ENCODE measurements at places on chromosomes 5 and 9. TPM values are rescaled to one million over a fixed set of nuclear protein-coding genes. Genes with fewer than 3 reads are reported as not detected.
A peak's percentile ranks its signal among the peaks of the same experiment; 100 is the strongest.

DNA sequence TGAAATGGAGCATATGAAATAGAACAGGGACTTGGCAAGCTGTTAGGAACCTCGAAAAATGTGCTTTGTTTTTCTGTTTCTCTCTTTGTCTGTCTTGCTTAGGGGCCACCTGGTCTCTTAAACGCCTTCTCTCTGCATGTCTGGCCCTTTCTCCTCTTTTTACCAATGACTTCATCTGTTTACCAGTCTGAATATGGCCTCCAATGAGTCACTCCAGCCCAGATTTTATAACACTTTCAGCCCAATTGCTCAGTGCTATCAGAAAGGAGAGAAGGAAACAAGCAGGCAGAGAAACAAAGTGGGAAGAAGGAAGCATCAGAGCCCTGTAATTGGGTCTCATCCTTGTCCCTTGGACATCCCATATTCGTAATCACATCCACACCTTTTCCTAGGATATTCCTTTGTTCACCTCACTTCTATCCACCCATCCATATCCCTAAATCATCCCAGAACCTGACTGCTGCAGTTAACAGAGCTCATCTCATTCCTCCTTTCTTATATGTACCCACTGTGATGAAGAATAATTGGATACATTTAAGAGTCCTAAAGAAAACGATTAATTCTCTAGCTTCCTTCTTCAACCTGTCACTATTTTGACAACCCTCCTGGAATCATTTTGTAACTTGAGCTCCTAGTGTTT lies 151.8 kb upstream of the GPR151 start:
- DNase-seq: no peak

CDKN2B-AS1 gene
- 0.58 TPM for total RNA-seq

GRCh38 chr5:2163060-2163856 lies 280.5 kb upstream of the IRX4 start:
- no peak for DNase-seq

- DNase-seq: no peak
Observed at GRCh38 chr5:67268231-67269021, 71.8 kb upstream of the CD180 start.

DNA sequence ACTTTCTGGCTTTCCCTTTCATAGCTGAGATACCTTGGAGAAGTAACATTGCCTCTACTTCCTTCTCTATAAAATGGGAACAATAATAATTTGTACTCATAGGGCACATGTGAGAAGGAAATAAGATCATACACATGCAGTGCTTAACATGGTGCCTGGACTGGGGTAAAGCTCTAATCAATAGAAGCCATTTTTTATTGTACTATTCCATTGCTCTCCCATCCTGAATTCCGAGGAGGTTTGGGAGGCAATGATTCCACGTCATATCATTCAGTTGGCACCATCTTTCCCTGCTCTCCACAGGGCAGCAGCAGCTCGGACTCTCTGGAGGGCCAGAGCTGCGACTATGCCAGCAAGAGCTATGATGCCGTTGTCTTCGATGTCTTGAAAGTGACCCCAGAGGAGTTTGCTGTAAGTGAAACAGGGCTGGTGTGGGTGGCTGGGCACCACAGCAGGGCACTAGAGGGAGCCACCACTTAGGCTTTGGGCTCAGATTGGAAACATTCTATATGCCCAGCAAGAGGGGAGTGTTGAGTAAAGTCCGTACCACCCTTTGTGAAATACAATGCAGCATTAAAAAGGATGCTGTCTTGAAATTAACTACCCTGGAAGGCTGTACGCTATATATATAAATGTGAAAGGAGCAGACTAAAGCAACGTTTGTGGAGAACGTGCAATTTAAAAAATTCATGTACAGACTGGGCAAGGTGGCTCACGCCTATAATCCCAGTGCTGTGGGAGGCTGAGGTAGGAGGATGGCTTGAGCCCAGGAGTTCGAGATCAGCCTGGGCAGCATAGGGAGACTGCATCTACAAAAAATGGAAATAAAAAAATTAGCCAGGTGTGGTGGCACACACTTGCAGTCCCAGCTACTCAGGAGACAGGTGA lies 51.2 kb downstream of the RALGPS1 start:
- DNase-seq: peak; percentile 57

TAF11L7 gene
- total RNA-seq: not detected

GRCh38 chr9:16726029-16726428 lies 144.4 kb downstream of the BNC2 start:
- DNase-seq: no peak

GRCh38 chr5:133934311-133934710 lies 34.1 kb downstream of the C5orf15 start:
- DNase-seq: no peak

DNA sequence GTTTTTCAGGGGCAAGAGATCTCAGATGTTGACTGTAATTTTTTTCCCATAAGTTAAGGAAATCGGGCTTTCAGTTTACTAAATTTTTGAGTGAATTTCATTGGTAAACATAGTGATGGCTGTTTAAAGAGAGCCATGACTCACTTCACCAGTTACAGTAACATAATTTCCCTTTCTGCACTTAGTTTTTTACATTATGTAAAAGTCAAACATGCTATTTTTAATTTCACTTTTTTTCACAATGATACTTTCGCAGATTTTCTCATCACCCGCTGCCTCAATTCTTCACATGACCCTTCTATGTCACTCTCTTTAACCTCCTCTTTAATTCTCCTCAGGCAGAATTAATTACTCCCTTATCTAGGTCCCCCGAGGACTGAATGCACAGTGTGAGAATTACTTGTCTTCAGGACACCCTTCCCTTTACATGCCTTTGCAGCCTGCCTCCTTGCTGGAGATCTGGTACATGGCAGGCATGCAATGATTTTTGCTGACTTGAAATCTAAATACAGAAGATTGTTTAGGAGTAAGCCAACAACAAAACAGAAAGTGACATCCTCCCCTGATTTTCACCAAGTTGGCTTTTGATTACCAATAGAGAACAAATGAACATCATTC lies 217.5 kb upstream of the S1PR3 start:
- DNase-seq: no peak

- no peak for DNase-seq
Observed at GRCh38 chr5:104297076-104297475, 734.5 kb upstream of the NUDT12 start.

GRCh38 chr9:21265421-21266189 lies 25.8 kb upstream of the IFNA14 start:
- no peak for DNase-seq

DNA sequence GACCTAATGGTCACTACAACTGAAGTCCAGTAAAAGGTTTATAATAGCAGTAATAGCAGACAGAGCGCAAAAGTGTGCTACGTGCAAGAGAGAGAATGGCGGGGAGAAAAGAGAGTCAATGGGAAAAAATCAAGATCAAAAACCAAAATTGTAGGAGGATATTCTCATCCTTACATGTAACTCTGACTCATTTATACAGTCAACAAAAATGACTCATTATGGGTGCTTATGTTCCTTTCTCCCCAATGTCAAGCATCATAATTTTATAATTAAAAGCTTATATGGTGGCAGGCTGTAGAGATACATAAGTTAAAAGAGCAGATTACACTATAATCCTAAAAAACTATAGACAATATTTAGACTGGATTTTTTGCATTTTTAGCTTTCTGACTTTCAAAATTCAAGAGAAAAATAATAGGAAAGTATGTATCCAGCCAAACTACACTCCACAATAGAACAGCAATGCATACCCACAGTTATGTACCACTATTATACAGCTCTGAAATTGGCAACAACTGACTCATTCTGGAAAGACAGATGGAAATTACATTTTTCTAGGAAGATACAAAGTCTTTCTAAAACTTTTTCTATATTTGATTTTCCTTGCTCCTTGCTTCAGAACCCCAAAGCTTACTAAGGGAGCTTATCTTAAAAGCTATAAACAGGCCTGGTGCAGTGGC lies 78.4 kb downstream of the PLPP1 start:
- DNase-seq: no peak

- DNase-seq: no peak
Observed at GRCh38 chr5:52356311-52356918, 431.3 kb upstream of the ITGA1 start.

GRCh38 chr9:21504894-21505293 lies 22.8 kb upstream of the IFNE start:
- no peak for DNase-seq

TUT7 gene
- 34.2 TPM for total RNA-seq

DNA sequence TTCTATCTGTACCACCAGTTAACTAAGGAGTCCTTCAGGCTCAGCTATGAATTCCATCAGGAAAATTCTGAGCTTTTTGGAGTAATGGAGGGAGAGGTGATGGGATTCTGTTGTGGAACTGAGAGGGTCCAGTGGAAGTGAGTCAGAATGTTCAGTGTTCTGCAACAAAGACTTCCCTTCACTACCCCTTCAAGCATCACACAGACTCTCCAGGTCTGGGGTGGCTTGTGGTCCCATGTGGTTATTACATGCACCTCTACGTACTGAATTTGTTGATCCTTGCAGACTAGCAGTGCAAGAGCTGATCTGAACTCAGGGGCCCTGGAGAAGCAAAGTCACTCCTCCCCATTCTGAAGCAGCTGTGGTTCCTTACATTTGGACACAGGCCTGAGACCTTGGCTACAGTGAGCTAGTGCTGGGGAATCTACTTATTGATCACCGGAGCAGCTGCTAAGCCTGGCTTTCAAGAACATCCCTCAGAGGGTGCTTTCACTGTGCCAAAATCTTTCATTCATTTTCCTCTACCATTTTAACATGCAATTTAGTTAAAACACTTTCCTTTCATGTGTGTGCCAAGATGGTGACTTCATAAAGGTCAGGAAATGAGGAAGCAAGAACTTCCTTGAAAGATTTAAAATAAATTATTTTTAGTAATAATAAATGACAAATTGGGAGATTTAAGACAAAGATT lies 75.0 kb upstream of the TNC start:
- no peak for DNase-seq

DNA sequence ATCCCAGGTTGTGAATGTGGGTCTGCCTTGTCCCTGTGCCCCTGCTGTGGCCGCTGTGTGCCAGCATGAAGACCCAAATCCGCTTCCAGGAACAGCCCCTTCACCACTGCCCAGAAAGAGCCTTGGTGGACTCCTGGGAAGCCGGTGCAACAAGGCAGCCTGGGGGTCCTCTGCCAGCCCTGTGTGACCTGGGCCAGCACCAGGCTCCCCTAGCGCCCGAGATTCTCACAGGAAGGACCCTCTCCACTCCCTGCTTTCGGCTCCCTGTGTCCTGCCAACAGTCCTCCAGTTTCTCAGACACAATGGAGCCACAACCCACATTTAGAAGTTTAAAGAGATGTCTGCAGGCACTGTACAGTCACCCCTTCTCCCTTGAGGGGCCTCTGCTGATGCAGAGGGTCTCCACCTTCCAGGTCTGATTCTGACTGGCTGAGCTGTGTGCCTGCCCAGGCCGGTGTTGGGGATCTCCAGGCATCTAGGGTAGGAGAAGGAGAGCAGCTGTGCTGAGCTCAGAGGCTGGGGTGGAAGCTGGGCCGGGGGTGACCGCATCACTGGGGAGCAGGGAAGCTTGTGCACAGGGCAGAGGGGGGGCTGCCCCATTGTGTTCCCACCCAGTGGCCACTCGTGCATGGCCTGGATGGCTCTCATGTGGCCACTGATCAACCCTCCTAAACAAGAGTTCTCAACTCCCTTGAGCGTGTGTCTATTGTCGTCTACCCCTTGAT lies 174.0 kb downstream of the IRX2 start:
- DNase-seq: no peak

OBP2B gene
- total RNA-seq: not detected

- no peak for DNase-seq
Observed at GRCh38 chr9:136296434-136297015, 7.4 kb downstream of the CCDC187 start.

FPGS gene
- 110 TPM for total RNA-seq

- DNase-seq: no peak
Observed at GRCh38 chr5:58764199-58764598, 181.3 kb downstream of the RAB3C start.

MPDZ gene
- total RNA-seq: not detected

- DNase-seq: no peak
Observed at GRCh38 chr9:97271292-97271691, 36.2 kb upstream of the CCDC180 start.

- no peak for DNase-seq
Observed at GRCh38 chr5:98772415-98773213, 849 bp upstream of the RGMB start.

ECM2 gene
- total RNA-seq: not detected

DNA sequence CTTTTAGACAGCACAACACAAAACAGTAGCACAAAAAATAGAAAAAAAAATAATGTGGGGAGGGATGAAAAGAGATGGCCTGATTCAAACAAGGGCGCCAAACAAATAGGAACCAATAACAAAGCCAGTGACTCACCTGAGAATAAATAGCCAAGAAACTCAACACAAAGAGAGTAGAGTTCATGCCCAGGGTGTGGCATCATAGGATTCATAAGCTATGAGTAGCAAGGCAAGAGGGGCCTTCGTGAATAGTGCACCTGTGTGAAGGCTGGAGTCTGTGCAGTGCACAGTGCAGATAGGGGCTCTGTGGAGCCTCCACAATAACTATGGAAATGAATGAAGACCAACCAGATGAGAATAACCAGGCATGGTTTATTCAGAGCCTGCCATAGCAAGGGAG lies 541.7 kb downstream of the SPOCK1 start:
- DNase-seq: no peak

PCDHB5 gene
- not detected for total RNA-seq

ARHGAP26 gene
- total RNA-seq: 19.7 TPM

ANKRD31 gene
- total RNA-seq: 0.64 TPM

DNA sequence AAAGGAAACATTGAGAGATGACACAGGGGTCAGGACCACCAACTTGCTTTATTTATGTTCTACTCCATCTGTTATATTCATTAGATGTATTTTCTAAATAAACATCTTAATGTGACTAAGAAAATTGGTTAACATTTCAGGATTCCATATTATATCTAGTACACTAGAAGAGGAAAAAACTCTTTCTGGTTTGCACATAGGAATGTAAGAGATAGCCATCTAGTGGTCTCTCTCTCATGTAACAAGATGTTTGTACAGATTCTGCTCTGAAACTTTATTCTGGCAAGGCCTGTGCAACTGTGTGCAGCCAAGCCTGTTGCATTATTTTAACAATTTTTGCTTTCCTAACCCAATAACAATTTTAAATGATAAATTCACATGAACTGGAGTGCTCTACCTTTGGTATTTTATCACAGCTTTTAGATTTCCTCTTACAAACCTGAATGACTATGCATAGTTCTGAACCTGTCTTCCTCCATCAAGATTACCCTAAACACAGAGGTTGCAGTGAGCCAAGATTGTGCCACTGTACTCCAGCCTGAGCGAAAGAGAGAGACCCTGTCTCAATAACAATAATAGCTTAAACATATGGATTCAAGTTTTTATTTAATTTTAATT lies 148.2 kb downstream of the GIN1 start:
- DNase-seq: peak; percentile 7

Data from CD8-positive, alpha-beta memory T cell (primary cell).